ENCODE measurements at places on chromosomes 1 and 21. TPM values are rescaled to one million over a fixed set of nuclear protein-coding genes. Genes with fewer than 3 reads are reported as not detected.
A peak's percentile ranks its signal among the peaks of the same experiment; 100 is the strongest.

Gene TAL1
- 0.13 TPM for total RNA-seq

Gene ANGPTL7
- 19.7 TPM for total RNA-seq

DNA sequence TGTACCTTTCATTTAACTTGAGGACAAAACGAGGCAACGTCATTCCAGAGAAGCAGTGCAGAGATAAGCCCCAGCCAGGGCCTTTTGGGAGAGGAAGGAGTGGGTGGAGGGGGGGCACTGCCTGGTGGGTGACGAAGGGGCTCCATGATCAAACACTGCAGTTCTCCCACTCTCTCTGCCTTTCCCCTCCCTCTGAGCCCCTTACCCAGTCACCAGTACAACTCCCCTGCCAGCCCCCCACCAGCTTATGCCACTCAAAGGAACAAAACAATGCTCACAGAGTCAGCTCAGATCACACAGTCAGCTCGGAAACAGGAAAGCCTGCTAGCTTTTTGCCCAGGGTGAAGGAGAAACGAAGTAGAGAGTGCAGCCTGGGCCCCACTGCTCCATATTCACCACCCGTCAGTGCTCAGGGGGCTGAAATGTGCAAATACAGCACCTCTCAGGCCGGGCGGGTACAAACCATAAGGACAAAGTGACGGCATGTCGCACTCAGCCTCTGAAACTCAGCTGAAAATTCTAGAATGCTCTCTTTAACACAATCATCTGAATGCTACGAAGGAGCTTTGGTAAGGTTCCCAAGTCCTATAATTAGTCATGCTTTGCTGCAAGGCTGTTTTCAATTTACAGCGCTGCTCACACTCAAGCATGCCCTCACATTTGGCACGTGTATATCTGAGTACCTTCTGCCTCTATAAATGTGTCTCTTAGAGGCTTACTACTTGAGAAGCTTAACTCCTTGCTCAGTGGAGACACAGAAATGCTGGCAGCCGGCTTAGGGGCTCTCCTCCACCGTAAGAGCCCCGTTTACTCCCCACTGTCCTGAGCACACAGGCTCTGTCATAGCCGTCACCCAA lies 65.8 kb upstream of the RAB4A start:
- DNase-seq = peak; percentile 60

DNA sequence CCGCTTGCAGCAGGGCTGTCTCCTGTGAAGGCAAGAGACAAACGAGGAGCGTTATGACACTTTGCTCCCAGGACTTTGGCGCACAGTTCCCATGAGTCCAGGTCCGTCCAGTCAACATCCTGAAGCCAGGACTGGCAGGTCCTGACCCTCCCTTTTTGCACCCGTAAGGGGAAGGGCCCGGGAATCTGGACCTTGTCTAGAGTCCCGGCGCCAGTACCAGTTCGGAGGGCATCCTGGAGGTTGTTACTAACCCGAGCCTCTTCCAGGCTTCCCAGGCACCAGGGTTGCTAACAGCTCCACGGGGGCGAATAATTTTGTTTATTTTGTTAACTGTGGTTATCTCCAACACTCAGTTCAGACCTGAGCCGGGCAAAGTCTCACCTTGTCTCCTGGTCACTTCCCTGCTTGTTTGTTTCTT lies 682 bp upstream of the RWDD3 start:
- peak; percentile 60 for DNase-seq

DNA sequence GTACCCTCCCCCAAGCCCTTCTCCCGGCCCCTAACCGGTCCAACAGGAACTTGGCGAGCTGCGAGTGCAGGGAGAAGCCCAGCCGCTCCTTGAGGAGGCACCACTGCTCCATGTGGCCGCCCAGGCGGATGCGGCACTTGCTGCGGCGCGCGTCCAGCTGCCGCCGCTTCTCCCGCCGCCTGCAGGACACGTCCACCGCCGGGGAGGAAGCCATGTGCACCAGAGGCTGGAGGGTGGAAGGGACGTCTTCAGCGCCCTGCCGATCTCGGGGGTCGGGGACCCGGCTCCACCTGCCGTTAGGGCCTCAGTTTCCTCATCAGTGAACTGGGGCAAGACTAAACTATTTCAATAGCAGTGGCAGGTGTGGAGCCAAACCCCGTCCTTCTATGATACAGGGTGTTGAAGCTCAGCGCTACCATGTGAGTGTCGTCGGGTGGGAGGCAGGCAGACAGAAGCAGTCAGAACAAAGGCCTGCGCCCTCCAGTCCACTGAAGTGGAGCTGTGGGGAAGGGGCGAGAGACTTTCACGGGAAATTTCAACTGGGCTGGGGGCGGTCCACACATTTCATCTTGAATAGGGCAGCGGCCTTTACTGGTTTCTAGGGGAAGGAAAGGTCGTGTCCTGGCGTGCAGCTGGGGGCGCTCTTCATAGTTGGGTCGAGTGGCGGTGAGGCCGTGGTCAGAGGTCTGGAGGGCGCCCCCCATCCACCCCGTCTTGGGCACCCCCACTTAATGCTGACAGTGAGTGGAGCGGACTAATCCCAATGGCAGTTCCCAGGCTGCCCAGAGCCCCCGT lies 592 bp downstream of the ZNF692 start:
- peak; percentile 84 for DNase-seq
